Cardiac fibroblast (primary cell): ENCODE measurements at places on chromosomes 4 and X.

DNA sequence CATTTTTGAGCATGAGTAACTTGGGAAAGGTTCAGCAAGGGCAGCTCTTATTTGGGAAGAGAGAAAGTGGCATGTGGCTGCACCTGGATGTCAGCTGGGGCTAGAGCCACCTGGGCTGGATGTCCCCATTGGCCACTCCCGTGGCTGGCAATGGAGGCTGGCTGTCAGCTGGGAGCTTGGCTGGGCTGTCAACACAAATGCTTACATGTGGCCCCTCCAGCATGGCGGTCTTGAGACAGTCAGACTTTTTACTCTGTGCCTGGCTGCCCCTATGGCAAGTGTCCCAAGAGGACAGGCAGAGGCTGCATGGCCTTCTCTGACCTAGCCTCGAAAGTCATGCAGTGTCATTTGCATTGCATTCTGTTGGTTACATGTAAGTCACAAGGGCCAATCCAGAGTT, 99.6 kb downstream of the FAM53A start:
- DNase-seq = no peak

- DNase-seq = peak; percentile 48
Observed at GRCh38 chr4:153232768-153233167, 28.5 kb downstream of the TRIM2 start.

- DNase-seq = no peak
Observed at GRCh38 chr4:139709660-139710059, 44.0 kb downstream of the MGST2 start.

GRCh38 chrX:153925739-153926551, at the start of gene ARHGAP4:
TSS of gene ARHGAP4 (minus strand) at chrX:153926264. CDS start at chrX:153926202, 62 bp downstream.
- DNase-seq = no peak

GRCh38 chrX:103687073-103687695, 685 bp upstream of the MORF4L2 start:
- DNase-seq = no peak

GRCh38 chr4:114389070-114389685, 209.4 kb upstream of the UGT8 start:
- no peak for DNase-seq

- no peak for DNase-seq
Observed at GRCh38 chr4:144547678-144548298, 98.2 kb upstream of the HHIP start.

GRCh38 chr4:70841951-70842350, 2.3 kb upstream of the GRSF1 start:
- no peak for DNase-seq

- DNase-seq = no peak
Observed at GRCh38 chrX:130754353-130754752, 148.7 kb downstream of the ENOX2 start.

GRCh38 chrX:24858004-24858746, 157.6 kb downstream of the ARX start:
- DNase-seq = peak; percentile 36

GRCh38 chr4:108385076-108385475, 216.3 kb upstream of the LEF1 start:
- no peak for DNase-seq

GRCh38 chr4:157674699-157675098, 454.2 kb downstream of the GRIA2 start:
- no peak for DNase-seq
